ELR (cell line): ENCODE measurements at places on chromosomes 2 and 18.

DNA sequence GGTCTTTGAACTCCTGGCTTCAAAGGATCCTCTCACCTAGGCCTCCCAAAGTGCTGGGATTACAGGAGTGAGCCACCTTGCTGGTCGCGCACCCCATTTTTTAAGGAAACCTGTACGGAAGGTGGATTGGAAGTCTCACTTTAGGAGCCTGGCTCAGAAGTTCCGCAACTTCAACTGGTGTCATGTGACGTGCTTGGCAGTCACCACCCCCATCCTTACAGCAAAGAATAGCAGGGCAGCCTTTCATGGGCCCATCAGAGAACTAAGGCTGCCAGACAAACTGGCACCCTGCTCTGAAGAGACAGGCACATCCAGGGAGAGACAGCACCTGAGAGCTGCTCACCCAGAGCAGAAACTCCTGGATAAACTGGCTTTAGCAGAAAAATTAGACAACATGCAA, 3.3 kb upstream of the SLC66A2 start:
- DNase-seq: no peak

GRCh38 chr2:30234180-30234971, 3.0 kb downstream of the LBH start:
- DNase-seq: peak; percentile 50

GRCh38 chr2:8193146-8193545, 488.7 kb upstream of the ID2 start:
- no peak for DNase-seq

DNA sequence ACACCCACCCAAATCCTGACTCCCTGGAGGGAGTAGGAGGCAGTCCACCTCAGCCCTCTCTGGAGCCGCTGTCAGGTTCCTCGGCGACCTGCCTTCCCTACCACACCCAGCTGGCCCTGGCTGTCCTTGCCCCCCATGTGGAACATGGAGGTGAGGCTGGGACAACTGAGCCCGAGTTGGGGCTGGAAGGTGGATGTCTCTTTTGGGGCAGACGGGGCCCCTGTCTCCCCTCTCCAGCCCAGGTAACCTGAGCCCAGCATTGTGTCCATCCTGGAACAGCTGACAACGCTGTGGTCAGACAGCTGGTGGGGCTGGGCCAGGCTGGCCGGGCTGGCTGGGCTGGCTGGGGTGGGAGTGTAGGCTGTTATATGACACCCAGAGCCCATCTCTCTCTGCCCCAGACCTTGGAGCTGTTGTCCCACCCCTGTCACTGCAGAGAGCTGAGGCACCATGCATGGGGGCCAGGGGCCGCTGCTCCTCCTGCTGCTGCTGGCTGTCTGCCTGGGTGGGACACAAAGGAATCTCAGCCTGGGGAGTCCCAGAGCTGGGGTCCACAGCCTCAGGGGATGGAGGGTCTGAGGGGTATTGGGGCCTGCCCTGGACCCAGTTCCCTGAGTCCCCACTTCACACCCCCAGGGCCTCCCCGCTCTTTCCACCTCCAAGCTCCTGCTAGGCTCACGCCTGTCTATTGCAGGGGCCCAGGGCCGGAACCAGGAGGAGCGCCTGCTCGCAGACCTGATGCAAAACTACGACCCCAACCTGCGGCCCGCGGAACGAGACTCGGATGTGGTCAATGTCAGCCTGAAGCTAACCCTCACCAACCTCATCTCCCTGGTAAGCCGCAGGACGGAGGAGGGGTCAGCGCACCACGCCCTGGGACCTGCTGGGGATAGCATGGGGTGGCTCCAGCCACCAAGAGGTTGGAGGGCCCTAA, at the start of gene CHRNG:
Gene CHRNG (plus strand): TSS at position 395 of the 934 bp plus-strand sequence. CDS start 56 bp downstream, at position 451.
- DNase-seq: no peak

- no peak for DNase-seq
Observed at GRCh38 chr2:218019411-218020060, 16.7 kb upstream of the TNS1 start.
